NCI-H187 (cell line): ENCODE measurements at places on chromosomes 2 and 18.

GRCh38 chr18:38047820-38048219 lies 482.2 kb upstream of the CELF4 start:
- no peak for DNase-seq

DNA sequence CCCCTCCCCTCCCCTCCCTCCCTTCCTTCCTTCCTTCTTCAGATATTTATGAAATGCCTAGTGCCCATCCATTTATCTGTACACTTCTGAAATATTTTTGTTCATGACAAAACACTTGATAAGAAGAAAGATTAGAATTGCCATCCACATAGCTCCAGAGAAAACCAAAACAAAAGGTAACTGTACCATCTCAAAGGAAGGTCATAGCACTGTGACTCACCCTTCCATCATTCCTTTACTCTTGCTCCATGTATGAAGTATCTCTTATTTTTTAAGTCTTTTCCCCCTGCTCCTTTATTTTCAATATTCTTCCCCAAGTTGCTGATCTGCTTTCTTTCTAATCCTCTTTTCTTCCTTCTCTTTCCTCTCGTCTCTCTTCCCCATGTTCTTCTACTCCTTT lies 9.9 kb downstream of the CNTNAP5 start:
- no peak for DNase-seq

DNA sequence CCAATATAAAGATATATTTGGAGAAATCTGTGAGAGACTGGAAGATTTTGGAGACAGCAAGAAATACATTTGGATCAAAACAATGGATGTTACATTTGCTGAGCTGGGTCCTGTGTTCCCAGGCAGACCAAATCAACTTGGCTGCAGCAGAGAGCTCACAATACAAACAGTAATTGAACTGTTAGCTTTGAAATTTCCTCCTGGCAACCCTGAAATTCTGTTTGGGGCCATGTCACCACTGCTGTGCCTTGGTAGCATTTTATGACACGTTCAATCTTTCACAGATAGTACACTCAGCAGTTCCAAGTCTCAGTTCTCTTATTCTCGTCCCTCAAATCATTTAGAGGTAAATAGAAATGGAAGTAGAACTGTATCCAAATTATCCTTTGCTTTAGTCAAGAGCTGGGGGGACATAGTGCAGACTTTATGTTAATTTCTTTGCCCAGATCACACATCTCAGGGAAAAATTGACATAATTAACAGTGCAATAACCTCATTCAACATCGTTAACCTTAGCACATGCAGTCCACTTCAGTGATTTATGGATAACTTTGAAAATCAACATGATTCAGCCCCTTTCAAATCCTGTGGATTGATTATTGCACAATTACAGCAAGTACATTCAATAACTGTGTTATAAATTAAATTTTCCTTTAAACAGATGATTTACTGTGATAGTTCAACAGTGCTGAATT lies 277.4 kb upstream of the MC4R start:
- DNase-seq = no peak

DNA sequence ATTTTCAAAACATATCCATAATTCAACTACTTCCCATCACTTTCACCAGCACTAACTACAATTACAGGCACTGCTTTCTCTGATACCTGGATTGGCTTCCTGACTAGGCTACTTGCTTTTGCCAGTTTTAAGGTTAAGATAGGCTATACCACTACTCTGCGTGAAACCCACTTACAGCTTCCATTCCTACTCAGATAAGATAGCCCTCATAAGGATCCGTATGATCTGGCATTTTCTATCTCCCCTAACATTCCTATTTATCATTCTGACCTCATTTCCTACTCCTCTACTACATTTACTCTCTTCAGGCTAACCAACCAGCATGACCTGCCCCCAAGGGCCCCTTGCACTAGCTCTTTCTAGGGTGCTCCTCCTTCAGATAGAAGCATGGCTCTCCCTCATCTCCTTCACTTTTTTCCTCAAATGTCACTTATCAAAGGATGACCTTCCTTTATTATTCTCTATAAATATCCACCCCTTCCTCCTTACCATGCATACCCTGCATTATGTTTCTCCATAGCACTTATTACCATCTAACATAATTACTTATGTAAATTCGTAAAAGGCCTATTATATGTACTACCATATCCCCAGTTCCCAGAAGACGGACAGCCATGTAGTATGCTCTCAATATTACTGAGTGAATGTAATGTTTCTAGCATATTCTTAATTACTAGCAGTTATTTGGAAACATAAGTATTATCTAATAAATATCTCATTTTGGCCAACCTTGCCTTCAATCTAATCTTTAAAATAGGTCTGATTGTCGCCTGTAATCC lies 4.4 kb downstream of the TIA1 start:
- DNase-seq = no peak

GRCh38 chr2:56288838-56289580 lies 105.2 kb downstream of the CCDC85A start:
- no peak for DNase-seq

GRCh38 chr18:36532394-36532793 lies 234.9 kb downstream of the FHOD3 start:
- DNase-seq = no peak

DNA sequence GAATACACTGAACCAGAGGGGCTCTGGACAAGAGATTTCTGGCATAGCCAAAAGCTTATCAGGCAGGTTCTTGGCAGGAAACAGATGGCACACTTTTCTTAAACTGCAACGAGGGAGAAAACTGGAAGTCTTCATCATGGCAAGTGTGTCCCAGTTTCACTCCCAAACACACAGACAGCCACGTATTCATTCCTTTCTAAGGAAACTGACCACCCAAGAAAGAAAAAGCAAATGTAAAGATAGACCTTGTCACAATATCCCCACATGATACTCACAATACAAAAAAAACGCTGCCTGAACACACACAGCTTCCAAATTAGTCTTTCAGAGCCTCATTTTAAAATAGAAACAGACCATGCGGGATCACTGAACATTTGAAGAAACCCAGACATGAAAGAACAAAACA lies 40.6 kb upstream of the RTTN start:
- DNase-seq = no peak

DNA sequence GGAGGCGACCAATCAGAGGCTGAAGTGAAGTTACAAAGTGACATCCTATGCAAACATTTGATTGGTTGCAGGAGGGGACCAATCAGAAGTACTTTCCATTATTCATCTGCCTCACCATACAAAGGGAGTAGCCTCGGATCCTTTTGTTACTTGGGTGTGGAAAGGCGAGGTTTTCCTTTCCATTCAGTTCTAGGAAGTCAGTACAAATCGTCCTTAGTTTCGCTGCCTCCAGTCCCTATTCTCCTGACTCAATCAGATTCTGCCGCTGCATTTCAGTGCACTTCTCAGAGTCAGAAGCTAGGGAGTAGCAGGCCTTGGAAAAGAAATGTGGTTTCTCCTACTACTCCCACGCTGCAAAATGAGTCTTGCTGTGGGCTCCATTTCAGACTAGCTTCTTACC lies 149.4 kb downstream of the DTNA start:
- DNase-seq = no peak

DNA sequence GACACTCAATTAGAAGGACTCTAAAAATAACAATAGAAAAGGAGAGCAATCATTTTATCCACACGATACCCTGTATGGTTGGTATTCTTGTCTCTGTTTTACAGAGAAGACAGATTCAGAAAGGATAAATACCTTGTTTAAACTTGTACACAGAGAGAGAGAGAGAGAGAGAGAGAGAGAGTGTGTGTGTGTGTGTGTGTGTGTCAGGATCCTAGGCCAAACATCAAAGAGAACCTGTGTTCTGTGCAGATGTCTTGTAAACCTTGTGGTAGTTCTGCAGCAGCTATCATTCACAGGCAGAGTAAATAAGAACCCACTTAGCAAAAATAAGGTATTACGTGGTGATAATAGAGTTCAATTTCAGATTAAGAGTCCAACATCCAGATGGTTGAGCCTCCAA lies 4.3 kb upstream of the CRIM1 start:
- no peak for DNase-seq

DNA sequence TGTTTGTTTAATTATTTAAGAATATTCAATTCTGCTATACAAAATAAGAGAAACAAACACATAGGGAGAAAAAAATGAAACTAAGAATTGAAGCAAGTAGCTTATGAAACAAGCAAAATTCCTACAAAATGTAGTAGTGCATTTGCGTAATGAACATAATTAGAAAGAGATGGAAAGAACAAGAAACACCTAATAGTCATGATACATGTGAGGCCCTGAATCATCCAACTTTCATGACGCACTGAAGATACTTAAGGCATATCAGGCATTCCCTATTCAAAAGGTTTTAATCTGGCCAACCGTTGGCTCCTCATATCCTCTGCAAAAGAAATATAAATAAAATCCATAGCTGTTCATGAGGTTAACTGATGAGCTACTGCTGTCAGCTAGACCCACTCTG lies 14.5 kb upstream of the NAB1 start:
- DNase-seq = no peak

- no peak for DNase-seq
These were observed 331.6 kb downstream of the KCNS3 start for GRCh38 chr2:18209934-18210639.
